Stimulated activated CD8-positive, alpha-beta memory T cell treated with anti-CD3 and anti-CD28 coated beads, Interleukin-7, amount 100 ng/mL, for 1 hour (primary cell): ENCODE measurements at places on chromosomes 7 and 10.

- DNase-seq: no peak
Observed at GRCh38 chr10:104816501-104816900, 175.4 kb downstream of the SORCS3 start.

GRCh38 chr7:57216340-57216739 is 84.1 kb upstream of the ZNF479 start:
- DNase-seq: no peak

GRCh38 chr10:3423384-3423783 is 250.8 kb upstream of the PITRM1 start:
- no peak for DNase-seq

- no peak for DNase-seq
Observed at GRCh38 chr7:102119213-102119651, 167.4 kb upstream of the SH2B2 start.

DNA sequence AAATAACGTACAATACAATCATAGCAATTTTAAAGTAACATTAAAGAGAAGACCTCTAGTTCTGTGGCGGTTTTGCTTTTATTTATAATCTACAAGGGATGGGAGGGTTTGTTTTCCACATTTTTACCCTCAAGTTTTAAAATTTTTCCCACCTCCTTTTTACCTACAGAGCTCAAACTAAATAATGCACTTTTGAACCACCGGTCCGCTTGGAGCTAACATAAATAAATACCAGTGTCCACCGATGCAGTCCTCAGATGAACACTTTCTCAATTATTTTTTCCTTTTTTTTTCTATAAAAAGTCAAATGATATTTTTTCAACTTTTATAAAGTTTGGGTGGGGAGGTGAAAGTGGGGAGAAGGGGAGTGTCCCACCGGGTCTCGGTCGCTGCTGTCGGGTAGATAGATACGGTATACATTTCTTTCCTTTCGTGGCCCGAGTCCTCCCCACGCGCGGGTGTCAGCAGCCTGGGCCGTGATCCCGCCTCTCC is 3.3 kb downstream of the ZNF503 start:
- DNase-seq: no peak

- DNase-seq: no peak
Observed at GRCh38 chr7:95963446-95963990, 191.2 kb downstream of the DYNC1I1 start.

- DNase-seq: no peak
Observed at GRCh38 chr10:79193694-79194382, 125.1 kb downstream of the ZMIZ1 start.

DNA sequence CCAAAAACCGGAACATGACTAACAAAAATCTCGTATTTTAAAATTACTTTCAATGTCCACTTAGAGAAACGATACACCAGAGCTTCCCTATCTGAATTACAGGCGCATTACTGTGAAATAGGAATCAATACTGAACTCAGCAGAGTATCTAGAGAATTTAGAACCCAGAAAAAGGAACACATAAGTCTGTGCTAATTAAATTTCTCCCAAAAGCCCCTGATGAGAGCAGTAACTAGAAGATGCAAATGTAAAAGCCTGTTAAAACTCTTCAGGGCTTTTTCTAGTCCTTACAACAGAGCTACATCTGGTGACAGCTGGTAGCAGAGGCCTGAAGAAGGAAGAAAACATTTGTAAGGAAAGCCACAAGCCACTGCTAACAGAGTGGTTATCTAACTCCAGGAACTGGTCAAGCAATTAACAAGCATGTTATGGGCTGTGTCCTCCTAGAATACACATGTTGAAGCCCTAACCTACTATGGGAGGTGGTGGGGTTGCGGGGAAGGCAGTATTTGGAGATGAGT is 24.2 kb downstream of the ITIH5 start:
- no peak for DNase-seq
